ENCODE measurements at places on chromosomes 7 and 10.

- no peak for DNase-seq
These were observed 258.0 kb downstream of the TRIL start for GRCh38 chr7:28700096-28700495.

- no peak for DNase-seq
These were observed 24.7 kb downstream of the PDGFA start for GRCh38 chr7:494906-495305.

DNA sequence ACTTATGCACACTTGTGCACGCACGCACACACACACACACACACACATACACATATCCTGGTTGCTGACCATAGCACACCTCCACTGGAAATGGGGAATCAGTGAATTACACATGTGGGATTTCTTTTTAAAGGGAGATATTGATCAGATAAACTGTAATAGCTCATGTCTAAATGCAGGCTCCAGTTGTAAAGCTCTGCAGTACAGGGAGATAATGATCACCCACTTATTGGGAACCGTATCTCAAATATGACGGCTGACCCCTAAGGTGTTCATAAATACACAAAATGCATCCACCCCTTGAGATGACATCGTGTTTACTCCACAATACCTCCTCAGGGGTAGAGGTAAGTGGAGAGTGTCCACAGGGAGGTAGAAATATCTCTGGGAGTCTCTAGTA, 79.2 kb downstream of the PLXNA4 start:
- no peak for DNase-seq

DNA sequence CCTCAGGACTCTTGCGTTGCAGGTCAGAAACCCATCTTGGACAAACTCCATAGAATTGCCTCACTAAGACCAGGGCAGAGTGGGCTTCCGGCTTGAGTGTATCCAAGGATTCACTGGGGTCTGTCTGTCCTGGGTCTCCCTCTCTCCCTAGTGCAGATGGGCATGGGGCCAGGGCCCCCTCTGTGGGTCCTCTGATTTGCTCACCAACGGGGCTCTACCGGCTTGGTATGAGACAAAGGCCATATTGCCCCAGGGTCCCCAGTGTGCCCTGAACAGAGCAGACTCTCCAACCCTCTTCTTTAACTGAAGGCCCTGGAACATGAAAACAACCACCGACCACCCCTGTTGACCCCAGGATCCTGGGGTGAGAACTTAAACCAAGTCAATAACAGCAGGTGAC, 68.2 kb upstream of the CHST15 start:
- no peak for DNase-seq

GRCh38 chr10:46314071-46314470, 27.3 kb downstream of the ANTXRL start:
- no peak for DNase-seq

- DNase-seq: no peak
These were observed 30.0 kb upstream of the TNRC18 start for GRCh38 chr7:5453566-5454075.

DNA sequence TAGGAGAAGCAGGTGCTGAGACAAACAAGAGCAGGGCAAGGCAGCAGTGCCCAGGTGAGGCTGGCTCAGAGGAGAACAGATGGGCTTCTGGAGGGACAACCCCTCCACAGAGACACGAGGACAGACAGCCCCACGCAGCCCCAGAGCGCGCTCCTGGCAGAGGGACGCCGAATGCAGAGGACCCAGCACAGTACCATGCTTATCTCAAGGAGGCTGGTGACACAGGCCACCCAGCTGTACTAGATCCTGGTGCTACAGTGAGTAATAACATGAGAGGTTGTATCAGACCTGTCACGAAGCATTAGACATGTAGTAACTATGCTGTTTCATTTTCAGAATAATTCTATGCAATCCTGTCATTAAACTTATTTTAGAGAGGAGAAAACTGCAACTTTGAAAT, 60.4 kb upstream of the NCAPG2 start:
- no peak for DNase-seq

DNA sequence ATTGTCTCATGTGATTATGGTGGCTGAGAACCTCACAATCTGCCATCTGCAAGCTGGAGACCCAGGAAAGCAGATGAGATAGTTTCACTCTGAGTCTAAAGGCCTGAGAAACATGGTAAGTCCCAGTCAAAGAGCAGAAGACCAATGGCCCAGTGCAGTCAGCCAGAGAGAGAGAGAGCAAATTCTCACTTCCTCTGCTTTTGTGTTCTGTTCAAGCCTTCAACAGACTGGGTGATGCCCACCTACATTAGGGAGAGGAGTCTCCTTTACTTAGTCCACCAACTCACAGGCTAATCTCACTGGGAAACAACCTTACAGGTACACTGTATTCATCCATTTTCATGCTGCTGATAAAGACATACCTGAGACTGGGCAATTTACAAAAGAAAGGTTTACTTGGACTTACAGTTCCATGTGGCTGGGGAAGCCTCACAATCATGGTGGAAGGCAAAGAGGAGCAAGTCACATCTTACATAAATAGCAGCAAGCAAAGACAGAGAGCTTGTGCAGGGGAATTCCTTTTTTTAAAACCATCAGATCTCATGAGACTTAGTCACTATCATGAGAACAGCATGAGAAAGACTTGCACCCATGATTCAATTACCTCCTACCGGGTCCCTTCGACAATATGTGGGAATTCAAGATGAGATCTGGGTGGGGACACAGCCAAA, 4.7 kb upstream of the FRMPD2 start:
- DNase-seq: no peak

GRCh38 chr10:133038036-133038823, 49.5 kb upstream of the ADGRA1 start:
- DNase-seq: no peak

GRCh38 chr7:104005197-104005596, 15.7 kb upstream of the RELN start:
- DNase-seq: no peak

DNA sequence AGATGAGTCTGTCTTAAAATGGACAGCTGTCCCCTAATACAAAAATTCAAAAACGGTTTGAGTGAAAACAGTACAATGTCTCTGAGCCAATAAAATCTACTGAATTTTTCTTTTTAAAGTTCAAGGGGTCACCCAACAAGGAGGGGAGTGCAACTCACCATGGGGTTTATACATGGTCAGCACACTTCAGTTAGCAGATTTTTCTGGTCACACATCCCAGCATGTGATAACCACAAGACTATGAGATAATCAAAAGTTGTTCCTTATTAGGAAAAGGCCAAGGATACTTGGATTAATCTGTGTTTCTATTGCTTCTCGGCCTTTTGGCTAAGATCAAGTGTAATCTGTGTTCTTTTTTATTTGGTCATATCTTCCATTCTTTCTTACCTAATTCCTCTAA, 31.6 kb downstream of the ABCB5 start:
- DNase-seq: no peak

GRCh38 chr7:140358412-140359051, 39.8 kb downstream of the SLC37A3 start:
- DNase-seq: no peak

- DNase-seq: no peak
These were observed 51.5 kb downstream of the SFMBT2 start for GRCh38 chr10:7359356-7359755.

- DNase-seq: peak; percentile 8
These were observed 61.7 kb upstream of the OIT3 start for GRCh38 chr10:72831696-72832409.

GRCh38 chr10:29317423-29318021, 28.7 kb downstream of the LYZL1 start:
- no peak for DNase-seq

DNA sequence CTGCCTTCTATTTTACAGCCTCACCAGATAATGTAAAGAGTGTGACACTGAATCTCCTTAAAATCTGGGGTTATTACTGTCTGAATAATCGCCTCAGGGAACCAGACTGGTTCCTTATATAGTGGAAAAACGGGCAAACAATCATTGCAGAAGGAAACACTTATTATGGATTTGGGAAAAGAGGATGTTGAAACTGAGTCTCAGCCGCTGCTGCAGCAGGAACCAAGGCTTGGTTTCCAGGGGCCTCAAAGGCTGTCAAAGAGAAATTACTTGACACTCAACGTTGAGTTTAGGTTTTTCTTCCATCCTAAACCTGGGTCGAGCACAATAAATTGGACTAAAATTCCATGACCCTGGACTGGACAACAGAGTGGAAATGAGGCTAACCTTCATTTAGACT, 103.8 kb upstream of the AHR start:
- DNase-seq: no peak

GRCh38 chr7:43769281-43769680, 10.8 kb downstream of the BLVRA start:
- DNase-seq: no peak

DNA sequence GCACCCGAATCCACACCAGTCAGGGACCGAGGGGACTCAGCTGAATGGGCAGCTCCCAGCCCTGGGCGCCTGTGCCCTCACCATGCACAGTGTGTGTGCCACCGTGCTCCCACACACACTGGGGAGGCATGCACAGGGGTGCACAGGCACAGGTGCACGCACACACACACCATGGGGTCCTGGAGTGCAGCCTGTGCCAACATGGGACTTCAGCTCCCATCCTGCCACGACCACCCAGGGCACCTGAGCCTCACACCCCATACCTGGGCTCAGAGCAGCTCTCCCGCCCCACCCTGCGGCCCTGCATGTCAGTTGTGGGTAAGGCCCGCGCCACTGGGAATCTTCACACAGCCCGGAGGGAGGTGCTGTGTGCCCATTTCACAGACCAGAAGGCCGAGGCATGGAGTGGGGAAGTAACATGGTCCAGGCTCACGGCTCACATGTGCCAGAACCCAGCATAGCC, 8.0 kb downstream of the ELFN1 start:
- no peak for DNase-seq

GRCh38 chr10:100899171-100899570, 13.6 kb upstream of the SLF2 start:
- DNase-seq: peak; percentile 76

DNA sequence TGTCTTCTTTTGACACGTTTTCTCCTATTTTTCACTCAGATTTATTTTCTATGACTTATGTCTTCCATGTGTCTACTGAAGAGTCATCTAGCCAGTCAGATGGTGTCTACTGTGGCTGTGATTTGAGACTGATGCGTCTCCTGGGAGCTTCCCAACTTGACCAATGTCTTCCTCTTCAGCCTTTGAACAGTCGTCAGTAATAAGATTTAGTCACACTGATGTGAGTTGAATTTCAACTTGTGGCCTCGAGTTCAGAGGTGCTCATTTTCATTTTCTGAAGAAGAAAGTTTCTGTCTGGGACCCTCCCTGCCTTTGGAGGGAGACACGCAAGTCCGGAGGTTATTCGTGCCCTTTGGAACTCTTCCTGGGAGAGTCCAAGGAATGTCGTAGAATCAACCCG, 221.9 kb upstream of the INHBA start:
- no peak for DNase-seq

DNA sequence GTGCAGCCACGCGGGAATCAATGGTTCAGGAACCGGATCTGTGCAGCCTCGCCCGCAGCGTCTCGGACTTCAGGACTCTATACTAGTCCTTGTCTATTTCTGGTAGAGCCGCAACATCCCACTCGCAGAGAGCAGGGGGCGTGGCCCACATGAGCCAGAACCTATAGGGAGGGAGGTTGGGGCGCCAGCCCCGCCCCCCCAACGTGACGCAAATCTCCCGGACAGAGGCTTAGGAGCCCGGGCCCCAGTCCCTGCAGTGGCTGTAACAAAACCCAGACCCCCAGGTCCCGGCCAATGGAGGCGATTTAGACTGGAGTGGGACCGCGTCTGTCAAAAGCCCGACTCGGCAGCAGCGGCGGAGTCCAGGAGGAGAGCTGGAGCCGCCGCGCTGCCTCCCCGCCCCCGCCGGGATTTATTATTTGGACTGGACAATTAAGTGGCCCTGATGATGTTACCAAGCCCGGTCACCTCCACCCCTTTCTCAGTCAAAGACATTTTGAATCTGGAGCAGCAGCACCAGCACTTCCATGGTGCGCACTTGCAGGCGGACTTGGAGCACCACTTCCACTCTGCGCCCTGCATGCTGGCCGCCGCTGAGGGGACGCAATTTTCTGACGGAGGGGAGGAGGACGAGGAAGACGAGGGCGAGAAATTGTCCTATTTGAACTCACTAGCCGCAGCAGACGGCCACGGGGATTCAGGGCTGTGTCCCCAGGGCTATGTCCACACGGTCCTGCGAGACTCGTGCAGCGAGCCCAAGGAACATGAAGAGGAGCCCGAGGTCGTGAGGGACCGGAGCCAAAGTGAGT, at the start of gene NKX2-3:
Gene NKX2-3, plus strand, starts transcription at position 256 of the 809 bp plus-strand sequence. Its CDS starts 190 bp downstream, at position 446.
- peak; percentile 36 for DNase-seq

DNA sequence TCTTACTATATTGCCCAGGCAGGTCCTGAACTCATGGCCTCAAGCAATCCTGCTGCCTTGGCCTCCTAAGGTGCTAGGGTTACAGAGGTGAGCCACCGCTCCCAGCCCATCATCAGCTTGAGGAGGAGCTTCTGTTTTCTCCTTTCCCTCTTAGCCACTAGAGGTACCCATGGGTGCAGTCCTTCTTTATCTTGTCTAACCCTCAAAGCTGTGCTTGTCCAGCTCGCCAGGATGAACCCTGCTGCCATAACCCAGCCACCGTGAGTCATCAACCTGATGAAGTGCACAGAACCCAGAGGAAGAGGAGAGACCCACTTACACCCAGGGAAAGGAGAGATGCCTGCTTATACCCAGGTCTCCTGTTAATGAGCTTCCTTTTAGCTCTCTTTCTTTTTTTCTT, 133.4 kb downstream of the CUL2 start:
- no peak for DNase-seq

DNA sequence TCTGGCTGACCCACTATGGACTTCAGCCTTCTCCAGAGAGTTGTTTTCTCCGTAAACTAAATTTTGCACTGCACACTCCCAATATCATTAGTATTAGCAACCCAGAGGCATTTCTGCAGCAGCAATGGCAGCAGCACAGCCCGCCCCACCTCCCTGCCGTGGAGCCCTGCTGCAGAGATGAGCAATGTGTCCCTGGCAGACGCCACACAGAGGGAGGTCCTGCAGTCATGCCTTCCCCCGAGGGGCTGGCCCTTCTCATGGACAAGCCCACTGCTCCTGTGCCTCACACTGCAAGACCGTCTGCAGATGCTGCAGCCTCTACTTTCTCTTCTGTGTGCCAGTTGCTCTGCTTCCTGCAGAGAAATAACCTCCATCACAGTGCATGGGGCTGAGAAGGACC, 393.4 kb upstream of the MKI67 start:
- DNase-seq: no peak

GRCh38 chr10:100730725-100731406, 14.5 kb upstream of the PAX2 start:
- peak; percentile 30 for DNase-seq

GRCh38 chr7:37054624-37055241, 330.4 kb upstream of the AOAH start:
- DNase-seq: peak; percentile 25

- DNase-seq: peak; percentile 72
These were observed 90.9 kb upstream of the STK17A start for GRCh38 chr7:43491984-43492383.

DNA sequence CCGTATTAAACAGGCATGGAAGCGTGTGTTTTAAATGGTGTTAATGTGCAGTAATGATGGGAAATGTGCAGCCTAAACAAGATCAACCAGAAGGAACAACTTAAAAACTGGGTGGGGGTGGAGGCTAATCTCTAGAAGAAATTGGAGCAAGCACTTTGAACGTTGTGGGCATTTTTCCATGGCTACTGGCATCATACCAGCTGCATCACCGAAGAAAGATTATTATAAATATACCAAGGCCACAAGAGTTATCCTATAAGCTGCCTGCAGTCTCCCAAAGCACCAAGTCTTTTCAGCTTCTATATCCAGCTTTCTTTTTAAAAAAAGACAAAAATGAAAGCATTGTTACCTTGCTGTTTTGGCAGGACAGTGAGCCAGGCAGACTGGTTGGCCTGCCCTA, 79.9 kb downstream of the FGFR2 start:
- no peak for DNase-seq
